ENCODE measurements at places on chromosomes 2 and 18.

GRCh38 chr2:238997684-238998083 is 149.8 kb downstream of the TWIST2 start:
- DNase-seq: no peak

DNA sequence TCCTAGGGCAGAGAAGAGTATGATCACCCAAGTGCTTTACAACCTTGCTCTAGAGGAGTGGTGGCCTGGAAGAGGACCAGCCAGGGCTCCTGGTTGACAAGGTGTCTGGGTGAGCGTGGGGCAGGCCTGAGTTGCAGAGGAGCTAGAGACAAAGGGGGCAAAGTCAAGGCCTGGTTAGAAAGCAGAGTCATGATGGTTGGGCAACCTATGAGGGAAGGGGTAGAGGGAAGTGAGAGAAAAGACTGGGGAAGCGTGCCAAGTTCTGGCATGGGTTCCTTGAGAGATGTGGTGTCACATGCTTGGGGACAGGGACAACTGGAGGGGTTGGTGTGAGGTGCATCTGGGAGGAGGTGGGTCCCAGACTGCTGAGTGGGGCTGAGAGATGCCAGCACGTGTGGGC is 13.5 kb downstream of the ZFP36L2 start:
- peak; percentile 81 for DNase-seq

DNA sequence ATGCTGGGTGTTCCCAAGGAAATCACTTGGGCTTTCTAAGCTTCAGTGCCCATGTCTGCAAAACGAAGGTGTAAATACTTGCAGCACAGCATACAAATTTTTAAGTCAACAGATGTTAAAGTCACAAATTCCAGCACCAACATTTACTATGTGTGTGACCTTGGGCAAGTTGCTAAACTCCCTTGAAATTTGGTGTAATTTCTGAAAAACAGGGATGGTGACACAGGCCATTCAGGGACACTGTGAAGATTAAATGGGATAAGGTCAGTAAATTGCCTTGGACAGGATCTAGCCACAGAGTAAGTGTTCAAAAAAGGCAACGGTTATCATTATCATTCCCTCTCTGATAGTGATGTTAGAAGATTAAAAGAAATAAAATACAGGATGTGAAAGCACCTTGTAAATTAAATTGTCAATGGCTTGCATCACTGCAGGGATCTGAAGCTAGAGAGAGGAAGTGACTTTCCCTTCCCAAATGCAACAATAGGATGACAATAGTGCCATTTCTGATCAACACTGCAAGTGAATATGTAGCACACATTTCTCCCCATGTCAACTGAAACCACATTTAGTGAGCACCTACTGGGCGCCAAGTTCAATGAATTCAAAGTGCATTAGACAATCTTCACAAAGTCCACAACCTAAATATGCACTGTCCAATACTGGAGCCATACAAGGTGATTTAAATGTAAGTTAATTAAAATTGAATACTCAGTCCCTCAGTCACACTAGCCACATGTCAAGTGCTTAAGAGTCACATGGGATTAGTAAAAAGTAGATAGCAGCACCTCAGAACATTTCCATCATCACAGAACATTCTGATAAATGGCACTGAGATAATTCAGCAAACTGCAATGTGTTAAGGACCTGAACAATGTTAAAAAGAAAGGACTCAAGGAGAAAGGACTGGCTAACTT is 81.2 kb downstream of the STK39 start:
- DNase-seq: no peak

DNA sequence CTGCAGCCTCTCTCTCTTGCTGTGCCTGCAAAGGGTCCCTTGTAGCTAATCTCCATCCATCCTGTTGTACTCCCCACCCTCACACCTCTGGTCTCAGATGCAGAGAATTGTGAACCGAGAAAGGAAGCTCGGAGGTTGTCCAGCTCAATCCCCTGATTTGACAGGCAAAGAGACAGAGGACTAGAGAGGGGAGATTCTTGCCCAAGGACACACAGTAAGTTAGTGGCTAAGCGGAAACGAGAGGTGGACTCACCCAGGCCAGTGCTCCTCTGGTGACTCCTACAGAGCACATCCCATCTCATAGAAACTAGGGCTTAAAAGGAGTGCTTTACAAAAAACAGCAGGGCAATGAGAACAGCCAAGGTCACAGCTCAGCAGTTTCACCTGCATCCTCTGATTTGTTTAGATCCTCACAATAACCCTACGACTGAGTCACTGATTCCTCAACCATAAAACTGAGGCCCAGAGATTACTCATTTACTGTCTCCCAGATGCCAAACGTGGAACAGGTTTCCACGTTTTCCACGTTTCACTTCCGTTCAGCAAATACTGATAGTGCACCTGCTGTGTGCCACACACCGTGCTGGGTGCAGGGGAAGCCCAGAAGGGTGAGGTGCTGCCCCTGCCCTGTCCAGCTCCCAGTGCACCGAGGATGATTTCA is 22.1 kb downstream of the EHD3 start:
- DNase-seq: no peak

DNA sequence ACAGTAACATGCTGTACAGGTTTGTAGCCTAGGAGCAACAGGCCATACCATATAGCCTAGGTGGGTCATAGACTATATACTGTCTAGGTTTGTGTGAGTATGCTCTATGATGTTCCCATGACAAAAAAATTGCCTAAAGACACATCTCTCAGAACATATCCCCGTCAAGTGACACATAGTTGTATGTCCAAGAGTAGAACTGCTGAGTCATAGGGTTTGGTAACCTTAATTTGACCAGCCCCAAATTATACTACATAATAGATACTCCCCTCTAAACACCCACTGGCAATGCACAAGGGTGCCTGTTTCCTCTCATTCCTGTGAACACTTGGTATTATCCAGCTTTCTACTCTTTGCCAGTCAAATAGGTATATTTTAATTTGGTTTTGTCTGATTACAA is 161.6 kb downstream of the LCLAT1 start:
- DNase-seq: no peak

GRCh38 chr2:14018620-14019019 is 613.9 kb upstream of the LRATD1 start:
- no peak for DNase-seq

GRCh38 chr2:76895469-76895868 is 626.7 kb downstream of the LRRTM4 start:
- no peak for DNase-seq

- no peak for DNase-seq
These were observed 16.0 kb downstream of the GRB14 start for GRCh38 chr2:164605295-164605694.

GRCh38 chr2:68907920-68908253 is 36.7 kb upstream of the BMP10 start:
- DNase-seq: no peak

GRCh38 chr2:68465081-68465916 is 1.8 kb downstream of the FBXO48 start:
- no peak for DNase-seq

DNA sequence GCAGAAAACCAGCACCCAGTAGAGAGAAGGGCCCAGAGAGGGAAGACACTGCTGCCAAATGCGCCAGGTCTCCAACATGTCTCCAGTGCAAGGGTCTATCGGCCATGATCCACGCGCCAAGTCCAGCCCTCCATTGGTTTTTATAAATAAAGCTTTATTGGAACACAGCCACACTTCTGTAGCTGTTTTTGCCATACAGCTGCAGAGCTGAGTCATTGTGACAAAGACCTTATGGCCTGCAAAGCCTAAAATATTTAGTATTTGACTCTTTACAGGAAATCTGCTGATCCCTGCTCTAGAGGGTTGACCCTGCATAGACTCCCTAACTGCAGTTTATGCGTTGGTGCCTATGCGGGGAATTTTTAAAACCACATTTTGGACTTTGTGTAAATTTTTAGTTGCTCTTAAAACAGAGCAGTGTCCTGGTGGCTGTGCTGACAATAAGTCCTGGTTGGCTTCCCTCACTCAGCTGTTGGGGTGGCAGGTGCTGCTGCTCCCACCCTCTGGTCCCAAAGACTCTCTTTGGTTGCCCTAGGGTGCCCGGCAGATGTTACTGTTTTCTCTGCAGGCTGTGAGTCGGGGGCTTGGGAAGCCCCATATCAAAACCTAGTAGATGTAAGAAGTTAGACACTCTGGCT is 154.9 kb downstream of the CTIF start:
- DNase-seq: no peak

DNA sequence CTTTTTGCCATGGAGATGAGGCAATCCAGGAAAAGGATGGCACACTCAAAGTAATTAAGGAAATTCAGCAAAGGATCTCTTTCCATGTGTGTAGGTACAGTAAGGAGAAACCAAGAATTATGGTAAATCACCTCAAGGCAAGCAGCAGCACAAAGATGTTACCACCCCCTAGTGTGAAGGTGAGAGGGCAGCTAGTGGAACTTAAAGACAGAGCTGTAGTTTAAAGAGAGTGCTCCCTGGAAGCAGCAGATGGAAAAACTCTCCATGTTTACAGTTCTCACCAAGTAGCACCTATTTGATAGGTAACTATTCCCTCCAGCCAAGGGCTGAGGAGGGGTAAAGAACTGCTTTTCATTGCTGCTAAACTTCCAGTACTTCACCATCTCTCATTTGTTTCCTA is 860.4 kb upstream of the CRIM1 start:
- DNase-seq: no peak

GRCh38 chr2:239509373-239510143 is 108.7 kb upstream of the HDAC4 start:
- no peak for DNase-seq

GRCh38 chr18:72541871-72542332 is 2.2 kb downstream of the CBLN2 start:
- DNase-seq: no peak

GRCh38 chr2:206083602-206084438 is 2.2 kb downstream of the INO80D start:
- DNase-seq: no peak

GRCh38 chr2:15275346-15275745 is 285.8 kb downstream of the NBAS start:
- no peak for DNase-seq

DNA sequence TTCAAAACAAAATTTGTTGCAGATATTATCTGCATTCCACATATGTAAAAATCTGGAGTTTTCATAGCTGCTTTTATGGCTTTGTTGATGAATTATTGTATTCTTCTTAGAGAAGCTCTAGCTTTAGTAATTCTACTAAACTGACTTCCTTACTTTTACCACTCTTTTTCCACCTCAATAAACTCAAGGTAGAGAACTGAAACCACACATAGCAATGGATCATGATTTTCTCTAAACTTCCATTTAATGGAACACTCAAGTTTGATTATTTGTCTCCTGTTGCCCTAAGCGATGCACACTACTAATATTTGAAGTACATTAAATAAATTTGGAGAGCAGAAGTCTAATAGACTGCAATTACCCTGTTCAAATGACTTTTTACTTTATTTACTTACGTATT is 192.0 kb downstream of the NBAS start:
- DNase-seq: no peak

DNA sequence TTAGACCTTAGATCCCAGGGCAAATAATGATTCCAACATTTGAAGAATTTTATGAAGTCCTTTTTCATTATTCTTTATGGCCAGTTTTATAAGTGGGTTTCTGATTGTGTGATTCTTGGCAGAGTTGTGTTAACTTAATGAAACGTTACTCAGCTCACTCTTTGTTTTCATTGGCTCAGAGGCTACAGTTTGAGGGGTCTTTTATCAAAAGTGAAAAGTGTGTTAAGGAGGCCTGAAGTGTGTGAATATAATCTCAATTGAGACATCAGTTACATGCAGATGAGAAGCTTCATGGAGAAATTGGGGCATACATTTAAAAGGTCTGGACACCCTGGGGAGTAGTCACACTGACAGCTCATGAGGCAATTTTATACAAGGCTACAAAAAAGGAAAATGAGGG is 74.6 kb downstream of the ASXL3 start:
- no peak for DNase-seq

DNA sequence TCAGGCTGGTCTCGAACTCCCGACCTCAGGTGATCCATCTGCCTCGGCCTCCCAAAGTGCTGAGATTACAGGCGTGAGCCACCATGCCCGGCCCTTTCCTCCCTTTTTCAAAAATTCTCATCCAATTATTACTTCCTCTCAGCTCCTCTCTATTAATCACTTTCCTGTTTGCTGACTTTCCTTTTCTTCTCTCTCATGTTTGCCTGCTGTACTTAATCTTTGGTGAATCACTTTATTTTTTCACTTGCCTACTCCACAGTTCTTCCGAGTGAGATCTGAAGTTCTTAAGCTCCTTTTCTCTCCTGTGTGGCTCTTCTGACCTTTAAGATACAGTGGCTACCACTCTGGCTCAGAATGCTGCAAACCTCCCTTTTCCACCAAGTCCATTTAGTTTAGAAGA is 126.3 kb upstream of the SERTAD2 start:
- no peak for DNase-seq

DNA sequence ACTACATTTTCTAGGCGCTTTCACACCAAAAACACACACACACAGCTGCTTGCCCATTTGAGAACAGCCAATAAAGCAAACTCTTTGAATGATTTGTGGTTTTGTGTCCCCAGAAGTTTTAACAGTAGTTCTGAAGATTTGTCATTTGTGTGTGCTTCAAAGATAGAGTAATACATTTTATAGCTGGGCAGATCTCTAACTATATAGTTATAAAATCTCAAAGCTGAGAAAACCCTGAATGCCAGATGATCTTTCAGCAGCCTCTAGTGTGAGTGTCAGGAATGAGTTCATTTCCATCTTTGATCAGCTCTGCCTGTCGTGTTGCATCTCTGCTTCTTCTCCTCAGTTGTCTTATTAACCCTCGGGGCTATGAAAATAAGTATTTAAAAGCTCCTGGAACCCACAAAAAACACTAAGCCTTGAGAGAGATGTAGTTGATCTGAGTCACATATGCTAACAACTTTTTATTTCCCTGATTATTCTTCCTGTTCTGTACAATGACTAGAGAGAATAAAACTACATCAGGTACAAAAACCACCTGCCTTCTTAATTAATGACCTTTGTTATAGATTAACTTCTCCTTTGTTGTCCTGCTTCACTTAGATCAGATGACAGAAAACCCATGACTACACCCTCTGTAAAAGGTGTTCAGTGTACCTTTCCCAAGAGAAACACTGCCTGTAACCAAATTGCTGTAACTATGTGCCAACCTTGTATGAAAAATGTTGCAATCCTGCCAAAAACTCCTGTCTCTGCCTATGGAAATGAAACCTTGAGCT is 30.0 kb upstream of the SLC3A1 start:
- DNase-seq: no peak

DNA sequence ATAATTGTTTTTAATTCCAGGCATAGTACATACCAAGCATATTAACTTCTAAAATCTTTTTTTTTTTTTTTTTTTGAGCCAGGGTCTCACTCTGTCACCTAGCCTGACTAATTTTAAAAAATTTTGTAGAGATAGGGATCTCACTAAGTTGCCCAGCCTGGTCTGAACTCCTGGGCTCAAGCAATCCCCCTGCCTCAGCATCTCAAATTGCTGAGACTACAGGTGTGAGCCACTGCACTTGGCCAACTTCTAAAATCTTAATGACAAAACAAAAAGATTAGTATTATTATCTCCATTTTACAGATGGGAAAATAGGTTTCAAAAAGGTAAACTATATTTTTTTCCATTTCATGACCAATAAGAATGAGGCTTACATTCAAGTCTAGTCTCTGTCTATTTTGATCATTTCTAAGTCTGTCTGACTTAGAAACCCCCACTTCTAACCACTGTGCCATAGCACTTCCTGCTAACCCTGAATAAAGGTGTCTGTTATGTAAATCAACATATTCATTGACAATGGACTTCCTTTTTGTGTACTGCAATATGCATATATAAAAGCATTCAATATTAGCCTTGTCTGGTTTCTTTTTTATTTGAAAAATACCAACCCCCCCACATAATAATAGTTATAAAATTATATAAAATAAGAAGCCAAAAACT is 28.7 kb upstream of the ZEB2 start:
- no peak for DNase-seq

- DNase-seq: no peak
These were observed 19.6 kb upstream of the IL37 start for GRCh38 chr2:112891385-112891831.

All from lower lobe of right lung (tissue), 2 donors.